WERI-Rb-1 (cell line): ENCODE measurements at places on chromosomes 5 and 9.

- no peak for DNase-seq
These were observed 117.9 kb upstream of the FST start for GRCh38 chr5:53362521-53362941.

DNA sequence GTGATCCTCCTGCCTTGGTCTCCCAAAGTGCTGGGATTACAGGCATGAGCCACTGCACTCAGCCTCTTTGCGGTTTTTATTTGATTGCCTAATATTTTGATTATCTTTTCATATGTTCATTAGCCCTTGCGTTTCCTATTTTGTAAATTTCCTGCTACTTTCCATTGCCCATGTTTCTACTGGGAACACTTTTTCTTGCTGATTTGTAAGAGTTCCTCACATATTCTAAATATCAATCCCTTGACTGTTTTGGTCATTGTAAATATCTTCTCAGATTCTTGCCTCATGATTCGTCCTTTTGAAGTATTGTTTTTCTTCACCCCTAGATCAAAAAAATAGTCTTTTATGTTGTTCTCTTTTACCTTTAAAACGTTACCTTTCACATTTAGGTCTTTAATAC lies 37.9 kb upstream of the TTC1 start:
- DNase-seq = no peak

DNA sequence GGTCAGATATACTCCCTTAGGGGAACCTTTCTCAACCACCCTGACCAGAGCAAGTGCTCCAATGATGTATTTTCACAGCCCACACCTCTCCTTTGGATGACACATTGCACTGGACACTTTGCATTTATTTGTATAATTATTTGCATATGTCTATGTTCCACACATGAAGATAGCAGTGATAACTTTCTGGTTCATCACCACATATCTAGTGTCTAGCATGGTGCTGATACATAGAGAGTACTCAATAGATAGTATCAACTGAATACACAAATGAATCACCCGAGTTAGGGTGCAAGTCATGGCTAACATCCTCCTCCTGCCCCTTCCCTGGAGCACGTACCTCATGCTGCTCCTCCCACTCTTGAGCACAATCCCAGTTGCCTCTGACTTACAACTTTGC lies 617.6 kb downstream of the EBF1 start:
- no peak for DNase-seq

DNA sequence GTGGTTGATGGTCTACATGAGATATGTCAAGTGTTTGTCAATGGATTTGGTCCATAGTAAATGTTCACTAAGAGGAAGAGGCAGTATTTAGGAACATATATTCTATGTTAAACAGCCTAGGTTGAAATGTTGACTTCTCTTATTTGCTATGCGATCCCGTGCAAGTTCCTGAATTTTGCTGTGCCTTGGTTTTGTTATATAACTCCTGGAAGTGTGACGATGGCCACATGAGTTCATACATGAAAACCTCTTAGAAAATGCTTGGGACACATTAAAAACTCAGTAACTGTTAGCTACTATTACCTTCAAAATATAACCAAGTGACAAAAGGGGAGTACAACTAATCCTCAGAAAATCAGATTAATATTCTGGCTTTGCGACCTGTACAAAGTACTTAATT lies 21.9 kb upstream of the FBXW2 start:
- no peak for DNase-seq

DNA sequence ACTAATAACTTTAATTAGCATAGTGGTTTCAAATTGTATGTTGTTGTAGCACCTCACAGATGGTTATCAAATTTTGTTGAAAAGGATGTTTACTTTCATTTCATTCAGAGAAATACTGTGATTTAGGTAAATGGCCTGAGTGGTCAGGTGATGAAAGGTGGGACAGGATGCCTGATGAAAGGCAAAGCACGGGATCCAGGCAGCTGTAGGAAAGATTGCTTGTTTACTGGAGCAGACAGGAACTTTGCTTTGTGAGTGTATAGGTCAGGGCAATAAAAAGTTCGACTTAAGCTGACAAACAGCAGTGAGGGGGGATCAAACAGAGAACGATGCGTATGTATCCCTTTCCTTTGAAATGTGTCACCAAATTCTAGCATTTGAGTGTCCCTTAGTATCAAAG lies 19.0 kb downstream of the KIAA1958 start:
- no peak for DNase-seq

DNA sequence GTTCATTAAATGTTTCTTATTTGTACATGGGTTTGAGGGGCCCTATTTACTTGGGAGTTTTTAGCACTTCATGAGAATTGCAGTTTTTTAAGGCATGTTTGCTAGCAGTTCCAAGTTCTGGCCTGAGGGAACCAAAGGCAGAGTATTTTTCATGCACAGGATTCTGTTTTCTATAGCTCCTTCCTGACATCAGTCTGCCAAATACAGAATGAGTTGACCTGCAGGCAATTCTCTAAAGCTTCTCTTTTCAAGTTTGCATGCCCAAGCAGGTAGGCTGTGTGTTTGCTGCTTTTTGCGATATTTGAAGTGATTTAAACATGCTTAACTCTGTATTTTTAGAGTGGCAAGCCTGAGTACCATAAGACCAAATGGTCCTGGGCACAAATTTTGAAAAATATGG lies 75.8 kb downstream of the AOPEP start:
- no peak for DNase-seq
